Aorta (tissue), 5 donors: ENCODE measurements at places on chromosomes 5 and 9. TPM values are rescaled to one million over a fixed set of nuclear protein-coding genes. Genes with fewer than 3 reads are reported as not detected.
A peak's percentile ranks its signal among the peaks of the same experiment; 100 is the strongest.

GRCh38 chr5:174706997-174707572 is 17.3 kb upstream of the MSX2 start:
- H3K27ac ChIP-seq, result no peak overlapping the region
- no peaks in the 10 kb centered on the region for H3K27me3 ChIP-seq
- H3K36me3 ChIP-seq, result no peaks in the 10 kb centered on the region
- no peak for DNase-seq

DNA sequence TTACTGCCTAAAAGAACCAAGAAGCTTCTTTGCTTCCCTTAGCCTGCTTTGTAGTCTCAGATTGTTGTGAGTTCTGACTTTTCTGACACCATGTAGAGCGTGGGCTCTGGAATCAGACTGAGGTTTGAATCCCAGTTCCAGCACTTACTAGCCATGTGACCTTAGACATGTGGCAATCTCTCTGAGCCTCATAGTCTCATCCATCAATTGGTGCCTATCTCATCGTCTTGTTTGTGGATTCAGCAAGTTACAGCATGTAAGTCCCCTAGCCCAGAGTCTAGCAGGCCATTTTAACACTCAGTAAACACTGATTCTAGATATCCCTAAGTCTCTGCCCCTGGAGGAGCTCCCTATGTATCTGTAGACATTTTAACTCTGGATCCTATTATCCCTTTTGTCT is 94.7 kb downstream of the ANGPTL2 start:
- H3K36me3 ChIP-seq, result no peaks in the 10 kb centered on the region
- no peak overlapping the region for H3K27ac ChIP-seq
- no peaks in the 10 kb centered on the region for H3K4me1 ChIP-seq
- H3K27me3 ChIP-seq, result no peaks in the 10 kb centered on the region
- no peak overlapping the region for H3K4me3 ChIP-seq

MAPK9 gene
- 31.4 TPM for total RNA-seq

- H3K27ac ChIP-seq, result no peak overlapping the region
- H3K36me3 ChIP-seq, result no peaks in the 10 kb centered on the region
- no peaks in the 10 kb centered on the region for H3K27me3 ChIP-seq
- DNase-seq, result no peak
These were observed 1.5 kb downstream of the OMD start for GRCh38 chr9:92422611-92423338.

TGFBR1 gene
- 156 TPM for total RNA-seq

- no peaks in the 10 kb centered on the region for H3K27me3 ChIP-seq
- no peaks in the 10 kb centered on the region for H3K36me3 ChIP-seq
- no peaks in the 10 kb centered on the region for H3K4me1 ChIP-seq
- H3K27ac ChIP-seq, result no peak overlapping the region
- H3K4me3 ChIP-seq, result no peak overlapping the region
- DNase-seq, result no peak
These were observed 68.9 kb downstream of the DAP start for GRCh38 chr5:10691826-10692785.

DNA sequence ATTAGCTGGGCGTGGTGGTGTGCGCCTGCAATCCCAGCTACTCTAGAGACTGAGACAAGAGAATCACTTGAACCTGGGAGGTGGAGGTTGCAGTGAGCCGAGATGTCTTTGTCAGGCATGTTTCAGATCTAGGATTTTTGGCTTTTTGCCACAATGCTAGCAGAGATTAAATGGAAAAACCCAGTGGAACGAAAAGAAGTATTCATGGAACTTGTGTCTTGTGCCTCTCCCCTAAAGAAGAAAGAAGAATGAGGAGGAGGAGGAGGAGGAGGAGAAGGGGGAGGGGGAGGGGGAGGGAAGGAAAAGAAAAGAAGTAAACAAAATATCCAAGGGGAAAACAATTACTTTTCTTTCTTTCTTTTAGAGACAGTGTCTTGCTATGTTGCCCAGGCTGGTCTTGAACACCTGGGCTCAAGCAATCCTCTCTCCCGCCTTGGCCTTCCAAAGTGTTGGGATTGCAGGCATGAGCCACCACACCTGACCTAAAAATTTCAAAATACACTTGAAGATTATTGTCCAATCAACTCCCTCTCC is 106.0 kb downstream of the ARRDC3 start:
- H3K27ac ChIP-seq, result no peak overlapping the region
- no peak overlapping the region for H3K4me3 ChIP-seq
- DNase-seq, result no peak
- H3K36me3 ChIP-seq, result no peaks in the 10 kb centered on the region

- DNase-seq, result no peak
- H3K27me3 ChIP-seq, result no peaks in the 10 kb centered on the region
- H3K4me3 ChIP-seq, result peak overlapping the region; percentile 51
- H3K4me1 ChIP-seq, result no peaks in the 10 kb centered on the region
These were observed 160.2 kb upstream of the DAPK1 start for GRCh38 chr9:87337335-87338087.

GPBP1 gene
- 79.0 TPM for total RNA-seq

DNA sequence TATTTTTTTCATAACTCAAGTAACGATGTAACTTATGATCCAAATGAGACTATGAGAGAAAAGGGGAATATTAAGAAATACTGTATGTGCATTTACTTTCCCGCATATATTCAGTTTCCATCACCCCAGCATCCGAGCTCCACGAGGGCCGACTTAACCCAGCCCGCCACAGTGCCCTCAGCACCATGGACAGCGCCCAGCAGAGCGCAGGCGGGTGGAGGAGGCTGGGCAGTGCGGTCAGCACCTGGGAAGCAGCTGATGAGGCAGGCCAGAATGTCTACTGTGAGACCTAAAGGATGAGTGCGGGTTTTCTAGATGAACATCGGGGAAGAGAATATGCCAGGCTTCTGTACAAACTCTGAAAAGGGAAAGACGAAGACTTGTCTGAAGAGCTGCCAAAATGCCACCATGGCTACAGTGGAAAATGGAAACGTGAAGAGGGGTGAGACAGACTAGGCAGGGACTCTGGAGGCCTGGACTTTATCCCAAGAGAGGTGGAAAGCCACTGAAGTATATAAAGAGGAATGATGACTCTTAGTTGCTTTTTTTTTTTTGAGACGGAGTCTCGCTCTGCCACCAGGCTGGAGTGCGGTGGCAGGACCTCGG is 34.5 kb upstream of the MED27 start:
- no peaks in the 10 kb centered on the region for H3K4me1 ChIP-seq
- peak; percentile 87 for DNase-seq
- H3K36me3 ChIP-seq, result no peaks in the 10 kb centered on the region
- H3K27ac ChIP-seq, result no peak overlapping the region

- peaks cover under 1% of the 10 kb centered on the region for H3K4me1 ChIP-seq
- DNase-seq, result no peak
- H3K27me3 ChIP-seq, result no peaks in the 10 kb centered on the region
These were observed 5.7 kb downstream of the NDST1 start for GRCh38 chr5:150513375-150514309.

DMRTA1 gene
- 0.13 TPM for total RNA-seq

DNA sequence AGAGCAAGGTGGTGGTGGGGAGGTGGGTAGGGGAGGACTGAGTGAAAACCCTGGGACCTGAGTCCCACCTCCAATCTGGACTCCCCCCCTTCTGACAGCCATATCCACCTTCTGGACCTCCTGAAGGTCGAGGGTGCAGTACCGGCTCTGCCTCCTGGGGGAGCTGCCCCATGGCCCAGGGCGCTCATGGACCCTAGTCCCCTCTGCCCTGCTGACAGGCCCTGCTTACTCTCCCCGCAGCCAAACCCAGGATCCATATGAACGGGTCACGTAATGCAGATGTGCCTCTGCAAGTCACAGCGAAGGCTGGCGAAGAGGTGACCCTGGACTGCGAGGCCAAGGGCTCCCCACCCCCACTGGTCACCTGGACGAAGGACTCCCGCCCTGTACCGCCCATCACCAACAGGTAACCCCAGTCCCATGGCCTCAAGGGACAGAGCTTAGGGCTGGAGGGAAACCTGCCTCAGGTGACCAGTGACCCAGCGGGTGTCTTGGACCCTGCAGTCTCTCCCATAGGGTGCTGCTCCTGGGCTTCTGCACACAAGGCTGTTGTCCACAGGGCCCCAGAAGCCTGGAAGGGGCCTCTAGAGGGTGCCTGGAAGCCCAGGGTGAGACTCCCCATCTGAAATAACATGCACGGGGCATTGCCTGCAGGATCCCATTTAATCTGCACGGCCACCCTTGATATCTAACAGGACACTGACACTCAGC is 61.7 kb downstream of the HMCN2 start:
- H3K4me1 ChIP-seq, result no peaks in the 10 kb centered on the region
- no peaks in the 10 kb centered on the region for H3K27me3 ChIP-seq
- DNase-seq, result no peak
- H3K4me3 ChIP-seq, result no peak overlapping the region

DNA sequence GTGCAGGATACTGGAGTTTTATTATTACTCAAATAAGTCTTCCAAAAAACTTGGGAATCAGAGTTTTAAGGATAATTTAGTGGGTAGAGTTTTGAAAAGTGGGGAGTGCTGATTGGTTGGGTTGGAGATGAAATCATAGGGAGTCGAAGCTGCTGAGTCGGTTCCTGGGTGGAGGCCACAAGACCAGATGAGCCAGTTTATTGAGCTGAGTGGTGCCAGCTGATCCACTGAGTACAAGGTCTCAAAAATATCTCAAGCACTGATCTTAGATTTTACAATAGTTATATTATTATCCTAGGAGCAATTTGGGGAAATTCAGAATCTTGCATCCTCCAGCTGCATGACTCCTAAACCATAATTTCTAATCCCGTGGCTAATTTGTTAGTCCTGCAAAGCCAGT is 804.9 kb upstream of the SEMA6A start:
- no peaks in the 10 kb centered on the region for H3K27me3 ChIP-seq
- no peaks in the 10 kb centered on the region for H3K36me3 ChIP-seq
- no peak overlapping the region for H3K4me3 ChIP-seq
- H3K4me1 ChIP-seq, result no peaks in the 10 kb centered on the region

LCN1 gene
- 0.81 TPM for total RNA-seq

- H3K4me3 ChIP-seq, result no peak overlapping the region
- H3K27me3 ChIP-seq, result no peaks in the 10 kb centered on the region
- H3K27ac ChIP-seq, result no peak overlapping the region
- no peak for DNase-seq
These were observed 407.7 kb downstream of the PDE4D start for GRCh38 chr5:59485629-59486439.

SLC1A3 gene
- 12.4 TPM for total RNA-seq

DNA sequence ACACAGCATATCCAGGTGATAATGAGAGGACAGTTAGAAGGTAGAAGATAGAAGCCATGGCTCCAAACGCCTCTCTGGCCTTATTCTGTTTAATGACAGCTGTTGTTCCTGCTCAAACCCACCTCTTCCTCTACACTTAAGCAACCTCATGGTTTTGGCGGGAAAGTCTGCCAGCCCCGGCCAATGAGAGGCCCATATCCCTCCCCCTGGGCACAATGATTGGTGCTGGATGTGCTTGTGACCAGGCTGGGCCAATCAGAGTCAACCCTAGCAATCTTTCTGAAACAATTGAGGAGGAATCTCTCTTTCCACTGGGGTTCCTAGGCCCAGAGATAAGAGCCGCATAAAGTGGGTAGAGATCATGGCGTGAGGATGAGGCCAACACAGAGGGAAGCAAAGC is 4.8 kb upstream of the GFI1B start:
- no peak overlapping the region for H3K4me3 ChIP-seq
- no peaks in the 10 kb centered on the region for H3K4me1 ChIP-seq
- no peaks in the 10 kb centered on the region for H3K27me3 ChIP-seq
- no peaks in the 10 kb centered on the region for H3K36me3 ChIP-seq
- peak; percentile 46 for DNase-seq

- H3K4me1 ChIP-seq, result no peaks in the 10 kb centered on the region
- no peak for DNase-seq
- no peaks in the 10 kb centered on the region for H3K27me3 ChIP-seq
These were observed 72.2 kb upstream of the SPTLC1 start for GRCh38 chr9:92187390-92187789.

GPR21 gene
- 8.8 TPM for total RNA-seq

GRCh38 chr5:89327608-89328007 is 444.6 kb upstream of the MEF2C start:
- no peak overlapping the region for H3K27ac ChIP-seq
- H3K4me3 ChIP-seq, result no peak overlapping the region
- no peak for DNase-seq

RBM27 gene
- 24.9 TPM for total RNA-seq

- no peaks in the 10 kb centered on the region for H3K27me3 ChIP-seq
- no peaks in the 10 kb centered on the region for H3K4me1 ChIP-seq
- H3K4me3 ChIP-seq, result no peak overlapping the region
- H3K27ac ChIP-seq, result no peak overlapping the region
- no peak for DNase-seq
These were observed 478.7 kb downstream of the DMAC1 start for GRCh38 chr9:7320841-7321240.

IDNK gene
- total RNA-seq, result 6.3 TPM

GRCh38 chr9:133252301-133253020 is 22.5 kb downstream of the ABO start:
- H3K27ac ChIP-seq, result no peak overlapping the region
- no peak overlapping the region for H3K4me3 ChIP-seq
- no peaks in the 10 kb centered on the region for H3K4me1 ChIP-seq
- no peaks in the 10 kb centered on the region for H3K36me3 ChIP-seq
- DNase-seq, result no peak

FGD3 gene
- 13.4 TPM for total RNA-seq

CHSY3 gene
- total RNA-seq, result 19.5 TPM

GRCh38 chr5:122141751-122142150 is 12.4 kb downstream of the ZNF474 start:
- no peaks in the 10 kb centered on the region for H3K4me1 ChIP-seq
- no peak overlapping the region for H3K4me3 ChIP-seq
- no peak overlapping the region for H3K27ac ChIP-seq
- no peak for DNase-seq
- H3K27me3 ChIP-seq, result no peaks in the 10 kb centered on the region

CER1 gene
- 0.29 TPM for total RNA-seq

- DNase-seq, result no peak
- H3K4me1 ChIP-seq, result no peaks in the 10 kb centered on the region
- H3K36me3 ChIP-seq, result peaks cover 1% of the 10 kb centered on the region
These were observed 109.5 kb downstream of the SNCAIP start for GRCh38 chr5:122421374-122422079.

GRCh38 chr5:61669531-61669930 is 337.5 kb downstream of the ZSWIM6 start:
- H3K27me3 ChIP-seq, result no peaks in the 10 kb centered on the region
- no peaks in the 10 kb centered on the region for H3K4me1 ChIP-seq
- no peaks in the 10 kb centered on the region for H3K36me3 ChIP-seq
- H3K27ac ChIP-seq, result no peak overlapping the region
- no peak for DNase-seq

DNA sequence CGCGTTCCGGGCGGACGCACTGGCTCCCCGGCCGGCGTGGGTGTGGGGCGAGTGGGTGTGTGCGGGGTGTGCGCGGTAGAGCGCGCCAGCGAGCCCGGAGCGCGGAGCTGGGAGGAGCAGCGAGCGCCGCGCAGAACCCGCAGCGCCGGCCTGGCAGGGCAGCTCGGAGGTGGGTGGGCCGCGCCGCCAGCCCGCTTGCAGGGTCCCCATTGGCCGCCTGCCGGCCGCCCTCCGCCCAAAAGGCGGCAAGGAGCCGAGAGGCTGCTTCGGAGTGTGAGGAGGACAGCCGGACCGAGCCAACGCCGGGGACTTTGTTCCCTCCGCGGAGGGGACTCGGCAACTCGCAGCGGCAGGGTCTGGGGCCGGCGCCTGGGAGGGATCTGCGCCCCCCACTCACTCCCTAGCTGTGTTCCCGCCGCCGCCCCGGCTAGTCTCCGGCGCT is at the start of gene DAPK1:
Gene DAPK1 (plus strand): TSS at position 264 of the 442 bp plus-strand sequence. CDS start 1,211 bp downstream, outside the sequence.
- peak within 1 kb of the TSS; percentile 18 for H3K4me3 ChIP-seq
- no peaks in the 10 kb centered on the region for H3K27me3 ChIP-seq
- no peak within 1 kb of the TSS for H3K27ac ChIP-seq
- H3K36me3 ChIP-seq, result no peaks in the 10 kb centered on the region
- DNase-seq, result peak; percentile 76
- H3K4me1 ChIP-seq, result no peaks in the 10 kb centered on the region

GRCh38 chr5:149667084-149667828 is 62.9 kb upstream of the PPARGC1B start:
- no peak for DNase-seq
- no peaks in the 10 kb centered on the region for H3K4me1 ChIP-seq
- no peaks in the 10 kb centered on the region for H3K36me3 ChIP-seq
- H3K27ac ChIP-seq, result no peak overlapping the region

PAEP gene
- total RNA-seq, result not detected
